ENCODE measurements at places on chromosomes 1 and 21.

GRCh38 chr1:208189183-208189582 lies 55.0 kb downstream of the PLXNA2 start:
- no peak for DNase-seq

DNA sequence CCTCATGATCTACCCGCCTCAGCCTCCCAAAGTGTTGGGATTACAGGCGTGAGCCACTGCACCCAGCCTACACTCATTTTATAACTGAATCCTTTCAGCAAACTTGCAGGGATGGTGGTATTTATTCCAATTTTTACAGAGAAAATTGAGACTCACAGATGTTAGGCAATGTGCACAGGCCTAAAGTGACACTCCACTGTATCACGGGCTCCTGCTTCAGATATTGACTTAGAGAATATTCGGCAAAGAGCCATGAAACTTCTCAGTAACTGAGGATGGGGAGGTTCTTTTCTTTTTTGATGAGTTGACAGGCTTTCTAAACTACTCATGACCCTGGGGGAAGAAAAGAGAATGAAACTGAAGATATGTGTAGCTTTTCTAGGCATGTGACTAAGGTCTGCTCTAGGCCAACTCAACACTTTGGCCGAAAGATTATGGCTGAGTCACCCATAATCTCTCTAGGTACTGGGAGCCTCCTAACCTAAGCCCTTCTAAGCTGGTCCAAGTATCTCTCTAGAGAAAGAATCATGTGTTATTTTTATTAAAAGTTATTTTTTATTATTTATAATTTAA lies 19.9 kb upstream of the PTCH2 start:
- no peak for DNase-seq

DNA sequence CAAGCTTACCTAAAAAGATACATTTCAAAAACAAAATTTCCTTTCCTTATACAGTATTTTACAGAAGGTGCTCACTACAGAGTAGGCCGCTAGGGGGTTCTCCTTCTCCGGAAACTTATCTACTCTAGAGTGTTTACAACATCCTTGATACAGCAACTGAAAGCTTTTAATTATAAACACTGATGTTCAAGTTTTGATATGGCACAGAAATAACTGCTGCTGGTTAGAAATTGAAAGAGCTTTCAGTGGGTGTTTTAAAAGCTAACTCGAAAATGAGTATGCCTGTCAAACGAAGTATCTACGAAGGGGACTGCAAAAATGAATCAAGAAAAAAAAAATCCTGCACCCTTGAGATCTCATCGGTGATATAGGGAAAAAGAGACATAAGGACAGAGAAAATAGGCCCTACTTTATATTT lies 1.0 kb downstream of the YOD1 start:
- no peak for DNase-seq

- DNase-seq, result no peak
These were observed 5.2 kb downstream of the POFUT2 start for GRCh38 chr21:45282283-45283034.

GRCh38 chr1:40004857-40005256 lies 35.7 kb upstream of the CAP1 start:
- DNase-seq, result no peak

GRCh38 chr1:218139761-218140160 lies 145.3 kb upstream of the RRP15 start:
- no peak for DNase-seq

GRCh38 chr1:121445679-121446078 lies 260.9 kb downstream of the SRGAP2C start:
- DNase-seq, result no peak

DNA sequence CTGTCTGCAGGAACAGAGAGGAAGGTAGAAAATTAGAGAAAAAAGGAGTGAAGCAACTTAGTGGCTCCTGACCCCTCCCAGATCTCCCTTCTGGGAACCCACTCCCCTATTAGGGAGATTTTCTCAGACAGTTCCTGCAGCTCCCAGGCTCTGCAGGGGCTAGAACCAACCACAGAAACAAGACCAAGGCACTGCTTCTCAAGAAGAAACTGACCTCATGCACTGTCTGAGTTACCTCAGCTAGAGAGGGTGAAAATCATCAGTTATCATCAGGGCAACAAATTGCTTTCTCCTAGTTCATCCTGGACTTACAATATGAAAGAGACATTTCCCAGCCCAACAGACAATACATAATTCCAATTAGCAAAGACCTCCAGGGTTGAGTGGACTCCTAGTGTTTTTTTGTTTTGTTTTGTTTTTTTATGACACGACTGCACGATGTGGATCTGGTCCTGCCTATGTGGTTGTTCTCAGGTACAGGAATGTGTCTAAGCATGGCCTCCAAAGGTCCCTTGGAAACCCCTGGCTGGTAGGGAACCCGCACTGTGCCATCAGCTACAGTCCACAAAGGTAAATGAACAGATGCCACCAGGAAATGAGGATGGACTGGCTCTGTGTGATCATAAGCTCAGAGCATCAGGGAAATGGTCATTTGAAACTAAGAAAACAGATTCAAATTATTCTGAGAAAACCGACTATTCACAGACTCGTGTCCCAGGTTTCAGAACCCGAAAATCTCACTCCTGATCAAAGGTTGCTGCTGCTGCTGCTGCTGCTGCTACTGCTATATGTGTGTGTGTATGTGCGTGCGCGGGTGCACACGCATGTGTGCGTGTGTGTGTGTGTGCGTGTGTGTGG lies 65.3 kb downstream of the LAMC2 start:
- no peak for DNase-seq

GRCh38 chr1:181936768-181937581 lies 124.5 kb downstream of the ZNF648 start:
- peak; percentile 10 for DNase-seq

- DNase-seq, result no peak
These were observed 2.9 kb downstream of the C1QA start for GRCh38 chr1:22639286-22639685.

GRCh38 chr1:1118876-1119220 lies 3.0 kb upstream of the C1orf159 start:
- no peak for DNase-seq

GRCh38 chr1:219090607-219091006 lies 83.1 kb upstream of the LYPLAL1 start:
- DNase-seq, result no peak

DNA sequence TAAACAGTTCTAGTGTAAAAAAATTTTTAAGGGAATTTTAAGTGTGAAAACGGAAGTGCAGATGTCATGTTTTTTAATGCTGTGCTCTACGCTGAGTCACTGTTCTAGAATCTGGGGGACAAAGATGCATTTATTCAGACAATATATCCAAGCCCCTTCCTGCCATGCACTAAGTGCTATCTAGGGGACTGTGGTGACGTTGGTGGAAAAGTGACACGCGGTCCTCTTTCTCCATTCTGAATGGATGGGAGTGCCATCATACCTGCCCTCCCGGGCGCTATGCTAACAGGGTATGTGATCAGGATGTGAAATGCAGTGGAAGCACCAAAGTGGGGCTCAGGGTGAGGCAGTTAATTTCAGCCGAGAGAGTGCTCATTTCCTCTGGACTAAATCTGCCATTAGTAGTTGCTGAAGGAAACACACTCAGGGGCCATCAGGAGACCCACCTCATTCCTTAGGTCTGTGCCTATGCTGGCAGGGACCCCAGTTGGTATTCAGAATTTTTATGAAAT lies 6.6 kb downstream of the C1orf226 start:
- no peak for DNase-seq

GRCh38 chr1:228329887-228330286 lies 76.7 kb downstream of the TRIM11 start:
- DNase-seq, result no peak

DNA sequence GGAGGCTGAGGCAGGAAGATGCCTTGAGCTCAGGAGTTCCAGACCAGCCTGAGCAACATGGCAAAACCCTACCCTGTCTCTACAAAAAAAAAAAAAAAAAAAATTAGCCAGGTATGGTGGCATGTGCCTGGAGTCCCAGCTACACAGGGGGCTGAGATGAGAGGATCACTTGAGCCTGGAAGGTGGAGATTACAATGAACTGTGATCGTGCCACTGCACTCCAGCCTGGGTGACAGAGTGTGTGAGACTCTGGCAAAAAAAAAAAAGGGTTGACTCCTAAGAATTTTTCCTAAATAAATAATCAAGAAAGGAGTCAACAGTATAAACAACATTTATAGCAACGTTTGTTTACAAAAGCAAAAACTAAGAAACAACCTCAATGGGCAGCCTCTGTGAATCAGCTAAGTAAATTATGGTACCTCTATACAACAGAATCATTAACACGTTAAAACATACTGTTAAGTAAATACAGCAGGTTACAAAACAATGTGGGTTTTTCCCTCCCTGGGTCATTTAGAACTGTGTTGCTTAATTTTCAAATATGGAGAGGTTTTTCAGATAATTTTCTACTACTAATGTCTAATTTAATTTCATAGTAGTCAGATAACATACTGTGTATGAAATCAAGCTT lies 56.8 kb downstream of the SLC30A10 start:
- DNase-seq, result no peak

DNA sequence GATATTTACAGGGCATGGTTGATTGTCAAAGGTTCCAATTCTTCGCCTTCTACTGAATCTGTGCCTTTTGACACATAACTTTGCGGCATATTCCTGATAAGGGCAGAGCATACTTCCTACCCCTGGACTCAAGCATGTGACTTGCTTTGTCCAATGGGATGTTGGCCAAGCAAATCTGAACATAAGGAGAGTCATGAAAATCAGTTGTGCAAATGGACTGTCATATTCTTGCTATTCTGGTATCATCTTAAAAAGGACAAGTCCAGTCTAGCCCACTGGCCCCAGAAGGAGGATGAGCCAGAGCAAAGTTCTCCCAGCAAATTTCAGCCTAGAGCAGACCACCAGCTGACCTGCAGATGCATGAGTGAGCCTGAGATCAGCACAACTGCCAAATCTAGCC lies 41.0 kb upstream of the MUTYH start:
- DNase-seq, result no peak

- DNase-seq, result no peak
These were observed 3.7 kb upstream of the BGLAP start for GRCh38 chr1:156238248-156238647.

- no peak for DNase-seq
These were observed 73.3 kb downstream of the SNRPE start for GRCh38 chr1:203934651-203935050.

DNA sequence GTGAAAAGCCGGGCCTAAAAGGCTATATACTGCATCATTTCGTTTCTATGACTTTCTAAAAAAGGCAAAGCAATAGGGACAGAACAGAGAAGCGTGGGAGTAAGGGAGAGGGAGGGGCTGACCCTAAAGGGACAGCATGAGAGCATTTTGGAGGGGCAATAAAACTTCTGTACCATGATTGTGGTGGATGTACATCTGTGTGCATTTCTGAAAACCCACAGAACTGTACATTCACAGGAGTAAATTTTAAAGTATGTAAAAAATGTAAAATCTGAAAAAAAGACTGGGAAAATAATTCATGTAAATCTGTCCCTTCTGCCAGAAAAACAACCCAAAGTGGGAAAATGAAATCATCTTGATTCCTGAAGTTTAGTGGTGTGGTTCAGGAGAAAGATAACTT lies 235.4 kb downstream of the CENPF start:
- DNase-seq, result no peak

DNA sequence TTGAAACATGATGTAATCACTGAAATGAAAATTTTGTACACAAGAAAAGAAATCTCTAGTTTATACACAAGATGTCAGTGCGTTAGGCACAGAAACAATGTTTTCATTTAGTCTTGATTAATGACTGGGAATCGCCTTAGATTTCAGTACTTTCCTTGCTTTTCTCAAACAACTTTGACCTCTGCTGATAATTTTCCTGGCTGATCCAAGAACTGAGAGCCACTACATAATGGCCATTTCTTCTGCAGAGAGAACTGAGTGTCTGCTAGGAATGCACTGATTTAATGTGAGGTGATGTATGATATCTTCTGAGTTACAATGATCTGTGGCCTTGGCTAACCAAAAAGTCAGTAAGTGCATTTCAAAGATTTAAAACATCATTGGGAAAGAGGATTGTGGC lies 308.1 kb downstream of the CTH start:
- no peak for DNase-seq

DNA sequence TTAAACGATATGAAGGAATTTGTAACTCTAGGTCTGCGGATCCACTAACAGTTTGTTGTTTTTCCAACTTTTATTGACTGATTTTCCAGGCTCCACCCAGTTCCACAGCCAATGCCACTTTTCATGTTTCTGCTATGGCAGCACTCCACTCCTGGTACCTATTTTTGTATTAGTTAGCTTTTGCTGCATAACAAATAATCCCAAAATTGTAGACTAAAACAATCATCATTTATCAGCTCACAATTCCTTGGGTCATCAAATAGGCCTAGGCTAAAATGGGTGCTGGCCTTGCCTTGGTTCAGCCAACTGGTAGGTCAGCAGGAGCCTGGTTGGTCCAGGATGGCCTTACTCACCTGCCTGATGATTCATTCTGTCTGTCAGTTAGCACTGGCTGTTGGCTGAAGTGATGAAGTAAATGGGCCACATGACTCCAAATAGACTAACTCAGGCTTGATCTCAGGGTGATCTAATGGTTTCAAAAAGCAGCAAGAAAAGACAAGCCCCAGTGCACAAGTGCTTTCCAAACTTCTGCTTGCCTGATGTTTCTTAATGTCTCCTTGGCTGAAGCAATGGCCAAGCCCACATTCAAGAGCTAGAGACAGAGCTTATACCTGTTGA lies 3.2 kb upstream of the C8B start:
- DNase-seq, result no peak

DNA sequence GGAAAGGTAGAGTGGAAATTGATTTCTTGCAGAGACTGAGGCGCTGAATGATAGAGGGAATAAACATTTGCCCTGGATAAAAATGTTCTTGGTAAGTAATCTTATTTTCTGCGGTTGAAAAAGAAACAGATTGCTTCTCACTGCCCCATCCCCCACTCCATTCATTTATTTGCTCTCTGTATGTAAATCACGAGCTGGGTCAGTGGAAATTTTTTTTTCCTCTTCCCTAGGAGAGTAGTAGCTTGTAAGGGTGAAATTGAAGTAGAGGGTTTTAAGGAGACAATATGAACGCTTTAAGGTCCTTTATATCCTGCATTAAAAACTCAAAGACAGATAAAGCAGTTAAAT lies 1.4 kb upstream of the BRINP3 start:
- DNase-seq, result no peak

GRCh38 chr1:33350611-33351280 lies 29.8 kb upstream of the A3GALT2 start:
- no peak for DNase-seq

DNA sequence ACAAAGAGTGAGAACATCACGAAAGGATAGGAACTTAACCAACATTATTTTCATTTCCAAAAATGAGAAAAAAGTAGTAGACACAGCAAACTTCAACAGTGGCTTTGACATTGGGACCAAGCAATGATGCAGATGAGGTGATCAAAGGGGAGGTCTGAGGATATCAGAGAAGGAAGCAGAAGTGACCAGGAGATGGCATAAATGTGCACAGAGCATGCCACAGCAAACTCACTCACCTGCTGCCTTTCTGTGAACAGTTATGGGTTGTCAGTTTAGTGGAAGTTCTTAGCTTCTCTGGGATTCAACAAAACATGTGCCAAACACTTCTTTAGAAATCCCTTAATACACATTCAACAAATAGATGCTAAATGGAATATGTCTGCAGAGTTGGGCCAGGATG lies 290.1 kb downstream of the PLPP3 start:
- DNase-seq, result no peak

- DNase-seq, result no peak
These were observed 215.5 kb downstream of the MRPL39 start for GRCh38 chr21:25391777-25392176.

GRCh38 chr21:46098303-46099141 lies 610 bp downstream of the COL6A2 start:
- no peak for DNase-seq

- no peak for DNase-seq
These were observed 101.6 kb upstream of the TARDBP start for GRCh38 chr1:10910681-10911489.

- DNase-seq, result no peak
These were observed 28.7 kb downstream of the IFI44 start for GRCh38 chr1:78678324-78678723.
